ENCODE measurements at places on chromosomes 1 and 21. TPM values are rescaled to one million over a fixed set of nuclear protein-coding genes. Genes with fewer than 3 reads are reported as not detected.

The TMEM269 gene
- under 0.01 TPM for total RNA-seq

The NBPF6 gene
- total RNA-seq, result not detected

The KLF17 gene
- 0.09 TPM for total RNA-seq

The NRDC gene
- 81.5 TPM for total RNA-seq

The CYP2J2 gene
- total RNA-seq, result under 0.01 TPM

The RCSD1 gene
- total RNA-seq, result not detected

The NVL gene
- total RNA-seq, result 18.6 TPM

The TLR5 gene
- under 0.01 TPM for total RNA-seq

The TRIM46 gene
- total RNA-seq, result 2.5 TPM

All from smooth muscle cell of bladder (primary cell).